Activated CD8-positive, alpha-beta T cell treated with anti-CD3 and anti-CD28 coated beads, Interleukin-2, amount 10 ng/mL, durations not matched to agents 7 days and 5 days (primary cell): ENCODE measurements at places on chromosomes 3 and 15.

DNA sequence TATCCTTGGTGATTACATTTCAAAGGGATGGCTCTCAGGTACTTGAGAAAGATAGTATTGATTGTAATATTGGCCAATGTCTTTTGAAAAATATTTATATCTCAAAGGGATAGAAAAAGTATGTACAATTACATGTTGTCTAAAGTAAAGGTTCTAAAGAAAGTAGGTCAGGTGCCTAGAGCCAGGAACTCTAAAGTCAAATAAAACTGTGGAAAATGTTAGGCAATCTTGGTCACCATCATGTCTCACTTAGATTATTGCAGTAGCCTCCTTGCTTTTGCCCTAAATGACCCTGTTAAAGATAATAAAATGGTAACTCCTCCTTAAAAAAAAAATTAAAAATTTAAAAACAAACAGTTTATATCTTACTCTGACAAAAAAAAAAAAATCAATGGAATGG, 198.5 kb upstream of the ARPP21 start:
- DNase-seq = no peak

DNA sequence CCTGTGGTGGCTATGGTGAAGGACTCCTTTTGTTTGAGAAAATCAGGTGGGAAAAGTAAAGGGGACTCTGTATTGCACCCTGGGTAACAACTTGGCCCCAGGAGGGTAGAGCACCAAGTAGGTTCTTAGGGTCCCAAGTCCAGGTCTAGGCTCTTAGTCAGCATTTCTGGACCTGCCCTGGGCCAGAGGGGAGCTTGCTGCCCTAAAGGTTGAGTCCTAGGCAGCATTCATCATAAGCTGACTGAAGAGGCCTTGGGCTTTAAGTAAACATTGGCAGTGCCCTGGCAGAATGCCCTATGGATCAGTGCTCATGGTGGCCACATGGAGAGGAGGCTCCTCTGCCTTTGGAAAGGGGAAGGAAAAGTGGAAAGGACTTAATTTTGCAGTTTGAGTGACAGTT, 268.5 kb upstream of the CTNNB1 start:
- no peak for DNase-seq

DNA sequence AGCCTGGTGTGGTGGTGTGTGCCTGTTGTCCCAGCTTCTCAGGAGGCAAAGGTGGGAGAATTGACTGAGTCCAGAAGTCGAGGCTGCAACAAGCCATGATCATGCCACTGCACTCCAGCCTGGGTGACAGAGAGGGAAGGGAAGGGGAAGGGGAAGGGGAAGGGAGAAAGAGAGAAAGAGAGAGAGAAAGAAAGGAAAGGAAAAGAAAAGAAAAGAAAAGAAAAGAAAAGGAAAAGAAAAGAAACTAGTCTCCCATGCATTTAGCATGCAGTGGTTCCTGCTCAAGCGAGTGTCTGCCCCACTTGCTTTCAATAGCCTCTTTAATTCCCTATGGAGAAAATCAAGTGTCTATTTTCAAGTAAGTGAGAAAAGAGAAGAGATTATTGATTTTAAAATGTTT, 20.6 kb upstream of the CAPN7 start:
- DNase-seq = no peak

GRCh38 chr15:25236143-25236860, 202.5 kb downstream of the UBE3A start:
- no peak for DNase-seq

DNA sequence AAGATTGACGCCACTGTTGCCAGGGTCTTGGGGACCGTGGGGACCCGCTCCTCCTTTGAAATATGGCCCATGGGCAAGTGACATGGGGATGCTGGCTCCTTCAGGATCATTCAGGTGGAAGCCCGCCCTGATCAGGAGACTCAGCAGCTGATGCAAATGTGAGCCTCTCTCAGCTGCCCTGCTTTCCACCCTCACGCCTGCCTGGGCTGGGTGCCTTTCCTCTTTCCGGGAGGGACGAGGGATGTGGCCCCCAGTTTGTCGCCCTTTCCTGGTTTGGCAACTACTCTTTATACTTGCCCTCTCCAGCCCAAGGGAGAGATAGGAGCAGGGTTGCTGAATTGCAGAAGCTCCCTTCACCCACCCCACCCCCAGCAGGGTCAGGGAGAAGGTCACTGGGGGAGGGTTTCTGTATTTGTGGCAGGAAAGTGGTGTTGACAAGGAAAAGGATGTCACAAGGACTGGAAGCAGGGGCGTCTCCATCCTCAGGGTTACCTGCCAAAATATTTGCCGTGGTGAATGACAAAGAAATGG, 21.8 kb downstream of the DNASE1L3 start:
- DNase-seq = no peak
